Activated T-cell treated with anti-CD3 and anti-CD28 coated beads, Interleukin-2, amount 50 U/mL, for 48 hours (primary cell): ENCODE measurements at places on chromosomes 3 and 15.

- no peak for DNase-seq
Measured at GRCh38 chr3:9745521-9745920, 4.2 kb upstream of the OGG1 start.

GRCh38 chr3:123008840-123009239 is 18.7 kb downstream of the SEMA5B start:
- no peak for DNase-seq

DNA sequence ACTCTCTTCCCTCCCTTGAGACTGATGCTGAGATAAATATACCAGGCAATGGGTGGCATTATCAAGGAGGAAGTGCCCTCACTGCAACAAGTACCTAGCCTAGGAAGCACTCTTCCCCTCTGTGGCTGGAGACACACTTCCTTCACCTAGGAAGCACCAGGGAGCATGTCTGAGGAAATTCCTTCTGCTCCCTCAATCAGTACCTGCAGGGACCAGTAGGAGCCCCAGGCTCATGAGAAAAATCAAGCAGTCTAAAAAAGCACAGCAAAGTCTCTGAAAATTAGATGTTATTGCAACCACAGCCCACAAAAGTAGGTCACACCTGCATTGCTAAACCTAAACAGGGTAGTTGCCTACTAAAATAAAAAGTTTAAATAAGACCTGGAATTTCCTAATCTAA is 78.2 kb upstream of the TRPM1 start:
- DNase-seq: no peak

- no peak for DNase-seq
Measured at GRCh38 chr15:85614059-85614458, 180.7 kb downstream of the KLHL25 start.

DNA sequence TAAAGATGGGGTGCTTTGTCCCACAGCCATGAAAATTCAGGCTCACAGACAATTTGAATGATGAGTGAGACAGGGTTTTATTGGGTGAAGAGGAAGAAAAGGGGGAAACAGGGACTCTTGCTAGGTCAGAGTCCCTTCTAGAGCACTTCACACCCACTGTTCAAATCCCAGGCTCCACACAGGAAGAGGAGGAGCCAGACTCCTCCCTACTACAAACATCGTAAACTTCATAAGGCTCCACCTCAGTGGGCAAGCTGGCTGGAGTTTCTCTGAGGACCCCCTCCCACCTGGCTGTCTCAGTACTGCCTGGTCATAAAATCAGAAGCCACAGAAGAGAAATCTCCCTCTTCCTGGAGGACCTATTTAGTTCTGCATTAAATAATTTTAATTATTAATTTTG is 80.3 kb upstream of the KCNMB2 start:
- no peak for DNase-seq

GRCh38 chr15:101176625-101177024 is 75.2 kb downstream of the CHSY1 start:
- DNase-seq: no peak

DNA sequence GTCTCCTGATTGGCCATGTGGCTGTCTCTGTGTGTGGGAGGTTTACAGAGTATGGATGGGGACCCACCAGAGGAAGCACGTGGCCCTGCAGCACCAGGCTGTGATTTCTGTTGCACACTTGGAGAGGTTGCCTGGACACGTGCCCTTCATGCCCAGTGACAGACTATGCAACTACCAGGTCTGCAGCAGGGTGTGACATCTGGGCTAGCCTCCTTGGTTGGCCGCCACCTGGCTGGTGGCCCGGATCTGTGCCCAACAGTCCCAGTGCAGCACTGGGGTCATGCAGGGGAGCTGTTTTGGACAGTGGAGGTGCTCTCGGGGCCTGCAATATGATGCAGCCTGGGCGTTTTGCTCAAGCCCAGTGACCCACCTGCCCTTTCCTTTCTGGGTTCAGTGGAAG is 212.5 kb downstream of the UBE3A start:
- no peak for DNase-seq

GRCh38 chr3:77468626-77469020 is 428.7 kb downstream of the ROBO2 start:
- no peak for DNase-seq
